ENCODE measurements at places on chromosomes 3 and 15.
A peak's percentile ranks its signal among the peaks of the same experiment; 100 is the strongest.

- no peak for DNase-seq
Measured at GRCh38 chr3:187291001-187291511, 481 bp downstream of the MASP1 start.

DNA sequence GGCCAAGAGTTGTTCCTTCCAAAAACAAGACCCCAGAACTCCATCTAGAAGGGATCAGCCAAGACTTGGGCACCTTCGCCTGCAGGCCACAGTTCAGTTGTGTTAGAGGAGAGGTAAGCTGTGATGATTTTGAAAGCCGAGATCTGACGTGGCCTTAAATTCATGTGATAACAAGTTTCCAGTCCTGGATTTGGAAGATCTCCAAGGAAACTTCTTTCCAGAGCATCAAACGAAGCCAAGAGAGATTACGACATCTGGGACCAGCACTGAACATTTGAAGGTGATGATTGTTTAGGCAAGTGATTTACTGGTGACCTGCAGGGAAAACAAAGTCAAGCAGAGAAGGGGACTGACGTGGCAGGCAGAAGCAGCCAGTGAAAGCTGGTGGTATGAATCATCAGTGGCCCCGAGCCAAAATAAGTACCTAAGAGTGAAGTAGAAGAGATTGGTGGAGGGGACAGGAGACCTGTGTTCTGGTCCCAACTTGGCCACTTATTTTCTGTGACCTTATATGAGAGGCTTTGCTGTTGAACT is 339.0 kb upstream of the PROK2 start:
- DNase-seq: no peak

GRCh38 chr3:48478626-48479555 is 25.1 kb downstream of the SHISA5 start:
- peak; percentile 57 for DNase-seq

GRCh38 chr15:51367322-51367976 is 26.0 kb downstream of the GLDN start:
- DNase-seq: no peak

DNA sequence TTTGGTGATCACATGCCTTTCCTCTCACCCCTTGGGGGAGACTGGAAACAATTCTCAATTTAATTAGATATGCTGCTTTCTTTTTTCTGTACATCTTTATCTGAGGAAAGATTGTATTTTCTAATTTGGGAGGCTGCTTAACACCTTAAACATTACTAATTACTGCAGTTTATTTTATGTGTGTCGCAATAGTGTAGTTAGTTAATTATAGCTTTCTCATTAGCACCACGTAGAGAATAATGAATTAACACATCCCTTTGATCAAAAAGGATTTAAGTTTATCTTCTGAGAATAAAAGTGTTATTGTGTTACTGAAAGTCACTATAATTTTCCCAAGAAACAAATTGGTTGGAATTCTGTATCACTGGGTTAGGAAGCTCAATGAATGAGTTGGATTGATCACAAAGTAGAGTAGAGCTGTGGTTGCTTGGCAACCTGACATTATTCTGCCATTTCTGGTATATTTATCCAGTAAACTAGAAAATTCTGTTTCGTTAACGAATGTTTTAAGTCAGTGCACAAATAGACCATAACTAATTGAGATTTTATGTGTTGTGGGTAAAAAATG is 4.3 kb downstream of the CHL1 start:
- DNase-seq: no peak

- no peak for DNase-seq
Measured at GRCh38 chr15:71151081-71151480, 35.8 kb downstream of the THSD4 start.

- no peak for DNase-seq
Measured at GRCh38 chr3:177914224-177914623, 622.0 kb upstream of the KCNMB2 start.

GRCh38 chr3:71763426-71763825 is 9.8 kb downstream of the GPR27 start:
- no peak for DNase-seq

DNA sequence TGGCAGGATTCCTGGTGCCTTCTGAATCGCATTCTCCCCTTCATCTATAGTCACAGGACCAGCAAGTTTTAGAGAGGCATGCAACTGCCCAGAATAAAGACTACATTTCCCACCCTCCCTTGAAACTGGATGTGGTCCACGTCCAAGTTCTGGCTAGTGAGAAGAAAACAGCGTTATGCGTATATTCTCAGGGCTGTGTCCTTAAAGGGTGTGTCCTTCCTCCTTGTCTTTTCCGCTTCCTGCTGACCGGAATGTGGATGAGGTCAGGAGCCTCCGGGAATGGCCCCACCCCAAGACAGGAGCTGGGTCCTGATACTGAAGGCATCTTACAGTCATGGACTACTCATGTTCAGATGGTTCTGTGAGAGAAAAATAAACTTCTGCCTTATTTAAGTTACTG is 20.2 kb downstream of the CHST2 start:
- no peak for DNase-seq

- no peak for DNase-seq
Measured at GRCh38 chr3:183774631-183775030, 50.7 kb downstream of the MAP6D1 start.

DNA sequence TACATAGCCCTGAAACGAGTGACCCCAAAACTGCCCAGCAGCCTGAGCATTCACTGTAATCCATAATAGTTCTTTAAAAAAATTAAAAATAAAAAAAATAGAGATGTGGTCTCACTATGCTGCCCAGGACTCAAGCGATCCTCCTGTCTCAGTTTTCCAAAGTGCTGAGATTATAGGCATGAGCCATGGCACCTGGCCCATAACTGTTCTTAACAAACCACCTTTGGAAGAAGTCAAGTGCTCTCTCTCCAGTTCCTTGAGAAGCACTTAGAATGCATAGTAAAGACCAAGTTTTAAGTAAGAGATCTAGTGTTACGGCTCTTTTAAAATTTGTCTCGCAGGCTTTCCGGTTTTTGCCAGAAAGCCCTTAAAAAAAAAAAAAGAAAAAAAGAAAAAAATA is 8.2 kb downstream of the CDC25A start:
- no peak for DNase-seq

- no peak for DNase-seq
Measured at GRCh38 chr3:13257666-13258065, 162.5 kb downstream of the NUP210 start.

- no peak for DNase-seq
Measured at GRCh38 chr3:46868948-46869347, 5.7 kb upstream of the MYL3 start.

GRCh38 chr3:161977063-161977462 is 480.5 kb downstream of the OTOL1 start:
- DNase-seq: no peak

DNA sequence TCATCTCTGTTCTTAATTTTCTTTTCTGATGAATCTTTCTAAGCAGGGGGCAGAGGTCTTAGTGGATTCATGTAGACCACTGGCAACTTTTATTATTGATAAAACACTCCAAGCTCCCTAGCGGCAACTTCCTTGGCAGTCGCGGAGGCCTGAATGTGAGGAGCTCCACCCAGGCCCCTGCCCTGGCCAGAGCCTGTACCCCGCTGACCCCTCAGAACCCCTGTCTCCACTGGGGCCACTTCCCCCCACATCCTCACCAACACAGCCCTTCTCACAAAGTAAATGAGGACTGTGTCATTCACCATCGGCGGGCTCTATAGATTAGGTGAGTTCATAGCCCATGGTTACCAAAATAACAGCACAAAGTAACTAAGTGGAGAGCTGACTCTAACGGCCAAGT is 111.6 kb downstream of the TPRA1 start:
- no peak for DNase-seq

DNA sequence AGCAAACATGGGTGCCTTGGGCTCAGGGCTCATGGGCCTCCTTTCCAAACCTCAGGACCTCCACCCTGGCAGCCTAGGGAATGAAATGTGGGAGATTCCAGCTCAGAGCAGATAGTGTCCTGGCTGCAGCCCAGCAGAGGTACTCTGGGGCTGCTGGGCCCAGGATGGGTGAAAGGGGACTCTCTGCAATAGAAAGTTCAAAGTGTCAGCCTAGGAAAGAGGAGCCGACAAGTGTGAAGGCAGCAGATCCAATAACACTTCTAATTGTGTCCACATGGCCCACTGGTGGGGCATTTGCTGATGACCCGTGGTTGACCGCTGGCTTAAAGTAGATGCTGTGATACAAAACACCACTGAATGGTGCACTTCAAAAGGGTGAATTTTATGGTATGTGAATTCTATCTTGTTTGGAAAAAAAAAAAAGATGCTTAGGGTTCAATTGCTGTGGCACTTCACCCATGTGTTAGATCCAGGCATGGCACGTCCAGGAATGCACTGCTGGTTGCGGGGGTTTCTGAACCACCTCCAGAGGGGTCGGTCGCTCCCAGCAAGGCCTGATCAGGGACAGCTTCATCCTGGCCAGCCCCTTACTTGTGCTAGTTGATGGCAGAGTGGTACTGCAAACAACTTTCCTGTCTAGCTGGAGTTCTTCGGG is 20.9 kb downstream of the AMOTL2 start:
- DNase-seq: no peak

- no peak for DNase-seq
Measured at GRCh38 chr3:117515309-117515708, 805.7 kb downstream of the TUSC7 start.

DNA sequence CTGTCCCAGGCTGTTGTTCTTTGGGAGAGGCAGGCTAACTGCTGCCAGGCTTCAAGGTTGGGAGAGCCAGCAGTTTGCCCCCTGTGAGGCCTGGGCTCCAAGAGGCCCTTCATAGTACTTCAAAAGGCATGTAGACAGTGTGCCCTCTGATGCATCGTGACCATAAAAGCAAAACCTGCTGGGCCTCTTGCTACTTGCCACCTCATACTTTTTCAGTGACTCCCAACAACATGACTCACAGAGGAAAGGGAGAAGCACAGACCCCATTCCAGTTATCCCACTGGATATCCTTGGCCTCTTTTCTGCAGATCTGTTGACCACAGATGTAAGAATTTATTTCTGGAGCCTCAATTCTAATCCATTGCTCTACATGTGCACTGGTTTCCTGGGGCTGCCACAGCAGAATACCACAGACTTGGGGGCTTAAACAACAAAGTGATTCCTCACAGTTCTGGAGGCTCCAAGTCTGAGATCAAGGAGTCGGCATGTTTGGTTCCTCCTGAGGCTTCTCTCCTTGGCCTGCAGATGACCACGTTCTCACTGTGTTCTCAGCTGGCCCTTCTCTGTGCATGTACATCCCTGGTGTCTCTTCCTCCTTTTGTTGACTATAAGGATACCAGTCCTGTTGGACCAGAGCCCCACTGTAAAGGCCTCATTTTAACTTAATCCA is 8.9 kb upstream of the NSMCE3 start:
- no peak for DNase-seq

DNA sequence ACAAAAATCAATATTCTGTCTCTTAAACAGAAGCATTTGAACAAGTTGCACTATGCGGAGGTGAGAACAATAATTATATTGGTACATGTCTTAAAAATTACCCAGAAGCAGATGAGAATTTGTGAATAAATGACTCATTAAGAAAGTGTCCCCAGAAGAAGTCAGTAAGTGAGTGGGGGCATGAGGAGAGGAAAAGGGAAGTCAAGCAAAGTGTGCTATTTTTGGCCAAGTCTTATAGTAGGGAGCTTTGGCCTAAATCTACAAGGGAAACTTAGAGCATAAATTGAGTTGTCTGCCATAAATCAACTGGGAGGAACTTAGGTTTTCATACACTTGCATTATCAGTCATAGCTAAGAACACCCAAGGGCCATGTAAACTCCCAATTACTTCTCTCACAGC is 86.9 kb upstream of the SATB1 start:
- no peak for DNase-seq

GRCh38 chr3:189040656-189041335 is 131.0 kb upstream of the TPRG1 start:
- DNase-seq: no peak

DNA sequence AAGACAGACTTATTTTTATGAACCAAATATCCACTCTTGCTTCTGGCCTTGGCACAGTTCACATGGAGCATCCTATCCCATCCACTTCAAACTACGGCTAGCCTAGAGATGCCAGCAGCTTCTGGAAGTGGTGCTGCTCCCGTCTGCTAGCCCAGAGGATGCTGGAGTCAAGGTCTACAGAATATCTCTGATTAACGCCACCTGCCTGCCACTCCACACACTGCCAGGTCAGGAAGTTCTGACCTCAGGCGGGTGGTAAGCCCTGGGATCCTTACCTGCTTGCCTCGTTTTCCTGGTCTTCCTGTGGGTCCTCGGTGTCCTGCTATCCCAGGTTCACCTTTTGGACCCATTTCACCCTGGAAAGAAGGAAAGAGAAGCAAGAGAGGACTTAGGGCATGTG is 42.9 kb downstream of the EAF1 start:
- DNase-seq: no peak

DNA sequence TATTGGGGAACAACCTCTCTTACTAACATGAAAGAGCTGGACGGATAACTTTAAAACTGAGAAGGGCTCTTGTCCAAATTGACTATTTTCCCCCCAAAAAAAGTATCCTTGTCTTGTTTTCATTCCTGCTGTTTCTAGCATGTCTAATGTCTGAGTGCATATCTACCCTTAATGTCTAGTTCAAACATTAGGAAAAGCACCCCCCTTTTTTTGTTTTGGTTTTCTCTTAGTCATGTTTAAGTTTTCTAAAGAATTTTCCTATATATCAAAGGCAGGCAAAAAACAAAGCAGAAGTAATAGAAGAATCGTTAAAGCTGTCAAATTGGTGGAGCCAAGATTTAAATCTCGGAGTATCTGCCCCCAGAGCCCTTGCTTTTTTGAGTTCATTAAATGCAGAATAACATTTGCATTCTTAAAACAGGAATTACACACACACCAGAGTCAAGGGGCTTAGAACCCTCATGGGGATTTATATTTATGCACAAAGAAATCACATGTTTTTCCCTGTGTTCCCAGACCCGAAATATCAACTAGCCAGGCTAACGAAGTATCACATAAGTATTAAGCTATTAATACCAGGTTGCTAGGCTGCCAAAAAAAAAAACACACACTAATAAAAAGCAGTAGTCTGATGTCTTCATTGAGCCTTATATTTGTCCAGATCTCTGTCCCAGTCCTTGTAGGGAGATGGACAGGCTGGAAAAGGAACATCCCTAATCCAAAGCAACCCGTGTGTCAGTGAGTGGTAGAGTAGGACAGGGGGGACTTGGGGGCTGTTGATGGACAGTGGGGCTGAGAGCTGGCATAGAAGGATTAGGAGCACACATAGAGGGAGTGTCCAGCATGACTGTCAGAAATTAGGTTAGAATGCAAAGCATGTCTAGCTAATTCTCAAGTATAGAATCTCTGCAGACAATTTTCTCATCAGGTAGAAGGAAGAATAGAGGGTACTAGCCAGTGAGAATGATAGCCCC is 103.6 kb upstream of the BFSP2 start:
- DNase-seq: no peak

- DNase-seq: no peak
Measured at GRCh38 chr15:80831606-80832224, 52.5 kb downstream of the CEMIP start.

Measured in CD4-positive, alpha-beta T cell (primary cell).